Neural progenitor cell (in vitro differentiated cells): ENCODE measurements at places on chromosomes 6 and 20. TPM values are rescaled to one million over a fixed set of nuclear protein-coding genes. Genes with fewer than 3 reads are reported as not detected.
A peak's percentile ranks its signal among the peaks of the same experiment; 100 is the strongest.

Gene CRISP3
- total RNA-seq, result not detected in 2 replicates

Gene KIAA1755
- total RNA-seq, result 0.22 TPM in 2 replicates

Gene ANGPT4
- total RNA-seq, result 0.06 and 0.19 TPM in 2 replicates

Gene BICRAL
- total RNA-seq, result 8.6 TPM in 2 replicates

Gene SLC13A3
- 4.5 and 7.4 TPM in 2 replicates for total RNA-seq

Gene C6orf163
- total RNA-seq, result 2.6 and 3.1 TPM in 2 replicates

Gene LAMA2
- 0.68 and 1.5 TPM in 2 replicates for total RNA-seq

Gene ZKSCAN3
- total RNA-seq, result 9.0 and 12.3 TPM in 2 replicates

Gene TSBP1
- total RNA-seq, result not detected in 2 replicates

Gene PNPLA1
- not detected in 2 replicates for total RNA-seq

GRCh38 chr6:77573843-77574242, 79.0 kb upstream of the MEI4 start:
- H3K27me3 ChIP-seq, result no peaks in the 10 kb centered on the region
- no peak overlapping the region for H3K4me3 ChIP-seq
- H3K27ac ChIP-seq, result no peak overlapping the region
- no peak for DNase-seq
- H3K4me1 ChIP-seq, result no peaks in the 10 kb centered on the region

GRCh38 chr20:5586720-5587119, 163.5 kb upstream of the SHLD1 start:
- H3K4me1 ChIP-seq, result no peaks in the 10 kb centered on the region
- no peaks in the 10 kb centered on the region for H3K36me3 ChIP-seq
- DNase-seq, result no peak
- H3K4me3 ChIP-seq, result no peak overlapping the region
- no peaks in the 10 kb centered on the region for H3K27me3 ChIP-seq

- no peak for DNase-seq
- no peaks in the 10 kb centered on the region for H3K36me3 ChIP-seq
- H3K4me1 ChIP-seq, result no peaks in the 10 kb centered on the region
- no peak overlapping the region for H3K27ac ChIP-seq
These were observed 1120.1 kb upstream of the CITED2 start for GRCh38 chr6:140494321-140495108.

DNA sequence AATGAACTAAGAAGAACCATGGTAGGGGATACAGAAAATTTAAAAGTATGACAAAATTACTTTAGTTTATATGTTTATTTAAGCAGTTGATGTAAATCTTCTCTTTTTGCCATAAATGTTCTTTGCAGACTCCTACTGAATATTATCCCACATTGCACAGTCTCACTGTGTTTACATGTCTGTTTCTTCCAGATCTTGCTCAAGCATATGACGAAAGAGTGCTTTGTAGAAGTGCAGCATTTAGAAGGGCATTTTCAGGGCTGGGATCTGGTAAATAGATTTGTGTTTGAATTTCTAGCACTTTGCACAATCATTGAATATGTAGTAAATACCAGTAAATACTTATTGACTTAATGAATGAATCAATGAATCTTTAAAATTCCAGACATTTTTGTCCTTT, 152.0 kb upstream of the EPHA7 start:
- no peak overlapping the region for H3K27ac ChIP-seq
- no peaks in the 10 kb centered on the region for H3K36me3 ChIP-seq
- no peaks in the 10 kb centered on the region for H3K27me3 ChIP-seq
- no peak for DNase-seq

GRCh38 chr6:38027685-38028373, 208.3 kb downstream of the ZFAND3 start:
- no peak overlapping the region for H3K4me3 ChIP-seq
- H3K27ac ChIP-seq, result no peak overlapping the region
- H3K27me3 ChIP-seq, result no peaks in the 10 kb centered on the region
- peak; percentile 48 for DNase-seq

DNA sequence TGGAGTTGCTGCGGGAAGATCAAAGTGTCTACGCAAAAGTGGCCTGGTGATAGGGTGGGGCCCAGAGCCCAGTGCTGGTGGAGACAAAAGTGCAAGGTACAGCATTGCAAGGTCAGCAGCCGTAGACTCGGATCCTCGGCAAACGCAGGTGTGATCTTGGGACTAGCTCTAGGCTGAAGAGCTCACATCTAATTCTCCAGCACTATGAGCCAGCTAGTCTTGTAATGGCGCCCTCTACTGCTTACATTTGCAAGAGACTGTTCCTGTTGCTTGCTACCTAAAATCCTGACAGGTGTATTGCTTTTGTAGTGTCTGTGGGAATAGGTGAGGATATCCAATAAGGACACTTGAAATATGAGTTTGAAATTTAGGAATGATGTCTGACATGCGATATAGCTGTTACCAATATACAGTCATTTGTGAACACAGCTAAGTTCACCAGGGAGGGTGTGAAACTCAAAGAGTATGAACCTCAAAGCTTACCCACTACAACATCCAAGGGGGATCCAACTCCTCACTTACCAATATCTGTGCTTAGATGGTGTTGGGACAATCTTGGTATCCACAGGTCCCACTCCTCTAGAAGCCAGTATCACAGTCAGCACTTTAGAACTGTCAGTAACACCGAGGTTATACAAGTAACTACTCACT, 58.4 kb downstream of the PDE7B start:
- no peak overlapping the region for H3K27ac ChIP-seq
- no peaks in the 10 kb centered on the region for H3K27me3 ChIP-seq
- H3K4me3 ChIP-seq, result no peak overlapping the region
- peak; percentile 84 for DNase-seq

DNA sequence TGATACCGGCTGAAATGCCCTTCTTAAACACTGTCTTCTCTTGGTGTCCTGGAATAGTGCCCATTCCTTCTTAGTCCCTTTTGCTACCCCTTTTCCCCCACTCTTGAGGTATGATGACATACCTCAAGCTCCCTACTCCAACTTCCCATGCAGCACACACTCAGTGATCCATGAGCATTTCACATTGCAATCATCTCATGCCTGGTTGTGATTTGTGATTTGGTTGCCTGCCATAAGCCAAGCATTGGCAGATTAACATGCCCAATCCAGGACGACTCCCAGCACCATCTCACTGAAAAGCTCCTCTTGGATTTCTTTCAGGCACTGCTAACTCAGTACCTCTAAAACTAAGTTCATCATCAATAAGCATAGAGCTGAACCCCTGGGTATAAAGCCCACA, 14.7 kb upstream of the PTPRA start:
- DNase-seq, result no peak
- no peaks in the 10 kb centered on the region for H3K27me3 ChIP-seq
- H3K27ac ChIP-seq, result no peak overlapping the region

DNA sequence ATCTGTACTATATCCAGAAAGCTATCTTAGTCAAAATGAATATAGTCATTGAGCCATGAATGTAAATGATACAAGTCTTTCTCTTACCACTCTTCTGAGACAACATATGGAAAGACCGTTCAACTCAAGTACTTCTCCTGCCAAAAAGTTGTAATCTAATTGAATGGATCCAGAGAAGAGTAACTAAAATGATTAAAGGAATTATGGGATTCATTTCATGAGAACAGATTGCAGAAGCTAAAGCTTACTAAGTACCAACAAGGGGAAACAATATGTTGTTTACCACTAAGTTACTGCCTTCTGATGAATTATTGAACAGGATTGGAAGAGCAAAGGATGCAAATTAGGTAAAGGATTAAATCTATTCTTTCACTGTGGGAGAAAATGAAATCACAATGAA, 2.0 kb upstream of the LGSN start:
- H3K27ac ChIP-seq, result no peak overlapping the region
- no peaks in the 10 kb centered on the region for H3K36me3 ChIP-seq
- H3K4me3 ChIP-seq, result no peak overlapping the region
- no peak for DNase-seq
- no peaks in the 10 kb centered on the region for H3K27me3 ChIP-seq
- peaks cover 10% of the 10 kb centered on the region for H3K4me1 ChIP-seq

DNA sequence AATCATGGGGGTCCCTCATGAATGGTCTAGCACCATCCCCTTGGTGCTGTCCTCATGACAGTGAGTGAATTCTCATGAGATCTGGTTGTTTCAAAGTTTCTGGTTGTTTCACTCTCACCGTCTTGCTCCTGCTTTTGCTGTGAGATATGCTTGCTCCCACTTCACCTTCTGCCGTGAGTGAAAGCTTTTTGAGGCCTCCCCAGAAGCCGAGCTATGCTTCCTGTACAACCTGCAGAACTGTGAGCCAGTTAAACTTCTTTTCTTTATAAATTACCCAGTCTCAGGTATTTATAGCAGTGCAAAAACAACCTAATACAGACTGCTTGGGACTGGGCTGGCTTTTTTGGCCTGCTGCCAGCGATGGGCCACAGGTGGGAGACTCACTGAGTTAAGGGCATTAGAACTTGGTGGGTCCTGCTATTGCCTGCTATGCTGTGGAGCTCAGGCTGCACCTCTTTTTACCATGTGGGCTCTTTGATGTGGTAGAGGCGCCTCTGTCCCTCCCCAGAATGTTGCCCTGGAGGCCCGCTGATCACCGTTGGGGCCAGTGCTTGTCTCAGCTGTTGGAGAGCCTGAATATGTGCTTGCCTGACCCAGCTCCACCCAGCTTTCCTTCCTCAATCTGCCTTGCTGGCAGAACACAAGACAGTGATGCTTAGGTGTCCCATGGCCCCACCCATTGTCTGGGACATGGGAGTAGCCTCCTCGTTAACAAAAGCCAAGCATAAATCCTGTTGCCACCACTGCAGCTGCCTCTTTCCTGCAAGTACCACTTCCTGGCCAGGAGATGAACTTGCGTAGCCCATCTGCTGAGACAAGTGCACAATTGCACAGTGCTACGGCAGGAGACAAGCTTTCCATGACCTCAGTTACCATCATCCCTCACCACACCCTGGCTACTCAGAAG, 47.1 kb downstream of the IGF2R start:
- no peaks in the 10 kb centered on the region for H3K27me3 ChIP-seq
- H3K27ac ChIP-seq, result no peak overlapping the region
- no peak for DNase-seq
- no peaks in the 10 kb centered on the region for H3K4me1 ChIP-seq
- no peak overlapping the region for H3K4me3 ChIP-seq

DNA sequence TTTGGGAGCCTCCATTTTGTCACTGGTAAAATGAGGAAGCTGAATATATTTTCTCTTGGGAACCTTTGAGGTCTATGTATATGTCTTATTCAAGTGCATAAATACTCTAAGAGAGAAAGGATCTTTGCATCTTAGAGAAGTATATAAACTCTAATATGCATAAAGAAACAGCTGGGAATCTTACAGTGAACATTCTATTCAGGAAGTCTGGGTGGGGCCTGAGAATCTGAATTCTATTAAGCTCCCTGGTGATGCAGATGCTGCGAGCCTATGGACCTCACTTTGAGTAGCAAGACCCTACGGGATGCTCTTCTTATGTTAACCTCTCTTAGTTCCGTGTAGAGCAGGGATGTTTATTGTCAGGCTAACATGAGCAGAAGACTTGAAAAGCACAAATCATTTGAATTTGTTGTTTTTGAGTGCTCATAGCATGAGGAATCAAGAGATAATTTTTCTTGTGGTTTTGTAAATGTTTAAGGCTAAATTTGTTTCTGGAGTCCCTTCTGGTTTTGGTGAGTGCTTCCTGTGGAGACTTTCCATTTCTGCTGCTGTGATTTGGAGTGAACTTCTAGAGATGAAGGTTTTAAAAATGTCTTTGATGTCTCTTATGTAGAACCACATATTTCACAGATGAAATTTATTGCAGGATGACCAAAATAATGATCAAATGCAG, 281.2 kb upstream of the JAG1 start:
- H3K4me3 ChIP-seq, result no peak overlapping the region
- no peak overlapping the region for H3K27ac ChIP-seq
- H3K4me1 ChIP-seq, result peaks cover 5% of the 10 kb centered on the region
- H3K36me3 ChIP-seq, result no peaks in the 10 kb centered on the region
- DNase-seq, result no peak

GRCh38 chr6:36959555-36960250, 5.2 kb downstream of the PI16 start:
- no peaks in the 10 kb centered on the region for H3K36me3 ChIP-seq
- H3K27ac ChIP-seq, result no peak overlapping the region
- DNase-seq, result no peak

- H3K36me3 ChIP-seq, result no peaks in the 10 kb centered on the region
- H3K27me3 ChIP-seq, result no peaks in the 10 kb centered on the region
- no peaks in the 10 kb centered on the region for H3K4me1 ChIP-seq
- DNase-seq, result no peak
- H3K27ac ChIP-seq, result no peak overlapping the region
These were observed 48.7 kb downstream of the NUDT3 start for GRCh38 chr6:34343806-34344205.
